Stomach (tissue), 19 donors: ENCODE measurements at places on chromosomes 7 and 10. TPM values are rescaled to one million over a fixed set of nuclear protein-coding genes. Genes with fewer than 3 reads are reported as not detected.

Gene BLNK
- total RNA-seq = 13.8 TPM

Gene AGMO
- total RNA-seq = not detected

GRCh38 chr7:123647106-123647730 is 8.4 kb upstream of the LMOD2 start:
- no peak for DNase-seq

DNA sequence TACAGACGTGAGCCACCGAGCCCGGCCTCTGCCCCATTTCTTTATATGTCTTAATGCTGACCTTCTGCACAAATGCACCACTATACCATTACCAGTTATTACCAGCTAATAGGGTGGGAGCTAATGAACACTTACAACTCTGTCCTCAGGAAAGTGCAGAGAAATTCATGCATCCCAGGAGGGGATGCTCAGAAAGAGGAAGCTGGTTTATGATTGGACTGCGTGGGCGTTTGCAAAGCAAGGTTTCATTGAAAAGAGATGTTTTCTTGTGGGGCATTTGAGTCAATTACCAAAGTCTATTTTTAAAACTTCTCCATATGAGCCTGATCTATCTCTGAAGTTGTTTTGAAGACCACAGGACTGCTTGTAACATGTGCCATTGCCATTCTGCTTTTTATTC is 417.7 kb upstream of the CELF2 start:
- DNase-seq = no peak

DNA sequence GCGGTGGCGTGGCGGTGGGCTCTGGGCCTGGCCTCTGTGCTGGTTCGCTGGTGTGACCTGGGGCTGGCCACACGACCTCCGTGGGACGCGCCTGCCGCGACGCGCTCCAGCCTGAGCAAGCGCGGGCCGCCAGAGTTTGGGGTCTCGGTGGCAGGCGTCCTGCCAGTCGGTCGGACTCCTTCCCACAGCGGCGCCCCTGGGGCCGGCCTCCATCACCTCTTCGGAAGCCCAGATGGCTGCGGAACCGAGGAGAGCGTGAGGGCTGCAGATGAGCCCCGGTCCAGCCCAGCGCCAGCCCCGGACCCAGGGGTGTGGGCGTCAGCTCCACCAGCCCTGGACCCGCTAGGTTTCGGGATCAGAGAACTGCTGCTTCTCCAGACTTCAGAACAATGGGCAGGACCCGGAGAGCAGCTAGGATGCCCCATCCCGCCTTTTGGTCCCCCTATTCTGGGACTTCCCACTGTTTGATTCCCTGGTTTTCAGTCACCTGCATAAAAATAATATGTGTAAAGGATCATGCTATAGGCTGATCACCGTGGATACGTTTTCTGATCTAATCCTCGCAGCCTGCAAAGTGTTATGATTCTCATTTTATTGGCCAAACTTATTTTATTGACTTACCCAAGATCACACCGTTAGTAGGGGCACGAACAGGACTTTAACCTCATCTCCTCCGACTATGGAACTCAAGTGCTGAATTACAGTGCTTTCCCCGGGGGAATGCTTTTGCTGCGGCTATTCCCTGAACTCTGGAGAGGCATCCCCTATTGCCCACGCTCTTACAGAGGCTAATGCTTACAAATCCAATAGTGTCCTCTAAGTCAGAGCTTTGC is 2.8 kb downstream of the CYP26C1 start:
- no peak for DNase-seq
